ENCODE measurements at places on chromosomes 4 and X.

GRCh38 chr4:104352211-104352610 is 142.5 kb downstream of the CXXC4 start:
- DNase-seq: no peak

DNA sequence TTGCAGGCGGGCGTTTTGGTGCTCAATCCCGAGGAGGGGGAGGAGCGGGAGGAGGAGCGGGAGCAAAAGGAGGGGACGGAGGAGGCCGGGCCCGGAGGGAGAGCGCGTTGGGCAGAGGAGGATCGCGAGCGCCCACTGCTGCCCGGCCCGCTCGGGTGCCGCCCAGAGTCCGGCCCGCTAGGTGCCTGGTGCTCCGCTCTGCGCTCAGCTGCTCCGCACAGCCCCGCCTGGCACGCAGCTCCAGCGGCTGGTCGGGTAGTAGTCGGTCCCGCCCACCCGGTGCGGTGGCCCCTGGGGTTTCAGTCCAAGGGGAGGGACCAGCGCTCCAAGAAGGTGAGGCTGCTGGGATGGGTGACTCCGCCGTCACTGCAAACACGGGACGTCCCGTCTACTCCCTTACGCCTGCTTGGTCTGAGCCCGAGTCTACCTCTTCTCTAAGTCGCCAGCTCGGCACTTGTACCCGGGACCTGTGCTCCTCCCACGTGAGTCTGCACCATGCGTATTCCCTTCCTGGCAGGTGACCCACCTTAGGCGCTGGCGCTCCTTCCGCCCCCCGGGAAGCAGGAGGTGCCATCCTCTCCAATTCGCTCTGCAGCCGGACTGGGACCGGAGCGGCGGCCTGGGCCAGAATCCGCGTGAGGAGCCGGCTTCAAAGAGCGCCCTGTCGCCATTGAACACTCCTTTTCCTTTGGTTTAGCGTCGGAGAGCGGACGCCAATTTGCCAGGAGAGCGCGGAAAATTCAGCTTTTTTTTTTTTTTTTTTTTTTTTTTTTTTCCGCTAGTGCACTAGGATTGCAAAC is 405 bp upstream of the HS3ST1 start:
- DNase-seq: peak; percentile 80

- no peak for DNase-seq
Measured at GRCh38 chr4:184280137-184280536, 62.5 kb upstream of the ENPP6 start.

DNA sequence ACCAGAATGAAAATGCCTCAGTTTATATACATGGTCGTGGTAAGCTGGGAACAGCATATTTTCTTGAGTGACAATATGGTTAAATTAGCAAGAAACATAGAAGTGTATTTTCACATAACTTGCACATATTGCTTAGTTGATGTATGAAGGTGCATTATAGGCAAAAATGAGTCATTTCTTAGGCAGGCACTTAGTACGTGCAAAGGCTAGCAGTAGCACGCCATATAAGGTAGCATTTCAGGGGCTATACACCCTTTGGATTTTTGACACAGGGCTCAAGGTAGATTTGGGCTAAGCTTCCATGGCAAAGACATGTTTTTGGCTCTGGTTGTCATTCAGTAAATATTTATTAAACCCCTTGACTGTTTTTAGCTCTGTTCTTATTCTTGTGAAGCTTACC is 33.1 kb downstream of the PCDH7 start:
- DNase-seq: no peak

GRCh38 chr4:7529368-7530080 is 94.8 kb upstream of the PSAPL1 start:
- no peak for DNase-seq

- no peak for DNase-seq
Measured at GRCh38 chrX:39518476-39519029, 579.2 kb downstream of the BCOR start.

DNA sequence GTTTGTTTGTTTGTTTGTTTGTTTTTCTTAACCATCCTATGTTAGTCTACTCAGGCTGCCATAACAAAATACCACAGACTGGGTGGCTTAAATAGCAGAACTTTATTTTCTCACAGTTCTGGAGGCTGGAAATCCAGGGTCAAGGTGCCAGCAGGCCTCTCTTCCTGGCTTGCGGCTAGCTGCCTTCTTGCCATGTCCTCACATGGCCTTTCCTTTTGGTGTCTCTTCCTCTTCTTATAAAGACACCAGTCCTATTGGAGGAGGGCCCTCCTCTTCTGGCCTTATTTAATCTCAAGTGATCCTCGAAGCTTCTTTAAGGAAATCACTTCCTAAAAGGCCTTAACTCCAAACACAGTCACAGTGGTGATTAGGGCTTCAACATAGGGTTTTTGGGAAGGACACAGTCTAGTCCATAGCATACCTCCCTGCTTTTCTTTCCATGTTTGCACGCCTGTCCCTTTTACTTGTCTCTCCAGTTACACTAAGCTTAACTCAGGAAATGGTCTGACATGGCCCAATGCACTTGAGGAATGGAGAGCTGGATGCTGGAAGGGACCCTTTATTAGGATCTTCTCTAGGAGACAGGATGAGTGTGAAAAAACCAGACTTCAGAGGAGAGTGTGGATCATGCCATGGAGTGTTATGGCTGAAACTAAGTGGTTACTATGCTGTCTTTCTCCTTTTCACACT is 36.0 kb upstream of the MGST2 start:
- DNase-seq: no peak

GRCh38 chr4:113162089-113162488 is 112.6 kb downstream of the ANK2 start:
- no peak for DNase-seq

DNA sequence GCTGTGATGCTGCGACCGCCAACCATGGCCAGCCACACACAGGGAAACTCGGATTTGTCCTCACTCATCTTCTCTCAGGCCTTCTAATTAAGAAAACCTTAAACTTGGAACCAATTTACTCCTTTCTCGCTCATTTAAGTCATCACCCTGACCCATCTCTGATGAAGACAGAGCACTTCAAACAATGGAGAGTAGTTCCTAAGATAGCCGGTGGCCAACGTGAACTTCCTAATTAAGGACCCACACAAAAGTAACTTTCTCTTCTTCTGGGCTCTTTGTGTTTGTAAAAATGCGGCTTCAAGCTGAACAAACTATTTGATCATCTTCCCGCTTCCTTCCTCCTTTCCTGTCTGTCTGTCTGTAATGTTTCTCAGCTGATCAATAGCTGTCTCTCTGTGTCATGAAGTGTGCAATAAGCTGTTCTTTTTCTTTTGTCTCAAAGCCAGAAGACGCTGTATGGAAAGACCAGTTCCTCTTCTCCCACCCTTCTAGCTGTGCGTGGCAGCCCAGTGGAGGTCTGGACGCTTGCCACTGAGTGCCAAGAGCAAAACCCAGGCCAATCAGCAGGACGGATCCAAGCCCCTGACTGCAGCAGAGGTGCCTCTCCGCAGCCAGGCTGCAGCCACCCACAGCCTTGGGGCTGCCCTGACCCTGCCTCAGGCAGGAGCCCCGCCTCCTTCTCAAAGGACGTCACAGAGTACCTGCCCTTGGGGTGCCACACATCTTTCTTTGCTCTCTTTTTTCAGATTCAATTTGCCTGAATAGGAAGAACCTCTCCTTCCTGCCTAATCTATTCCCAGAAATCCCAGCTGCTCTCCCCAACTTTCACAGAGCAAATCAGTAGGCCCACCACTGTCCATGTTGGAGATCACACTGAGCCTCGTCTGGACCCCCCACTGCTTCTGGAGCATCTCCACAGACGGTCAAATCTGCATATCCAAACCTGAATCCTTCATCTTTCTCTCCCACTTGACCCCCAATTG is 59.3 kb downstream of the MAML3 start:
- no peak for DNase-seq

DNA sequence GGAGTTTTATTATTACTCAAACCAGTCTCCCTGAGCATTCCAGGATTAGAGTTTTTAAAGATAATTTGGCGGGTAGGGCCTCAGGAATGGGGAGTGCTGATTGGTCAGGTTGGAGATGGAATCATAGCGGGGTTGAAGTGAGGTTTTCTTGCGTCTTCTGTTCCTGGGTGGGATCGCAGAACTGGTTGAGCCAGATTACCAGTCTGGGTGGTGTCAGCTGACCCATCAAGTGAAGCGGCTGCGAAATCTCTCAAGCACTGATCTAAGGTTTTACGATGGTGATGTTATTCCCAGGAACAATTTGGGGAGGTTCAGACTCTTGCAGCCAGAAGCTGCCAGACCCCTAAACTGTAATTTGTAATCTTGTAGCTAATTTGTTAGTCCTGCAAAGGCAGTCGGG is 25.1 kb upstream of the SETD7 start:
- DNase-seq: no peak

- DNase-seq: no peak
Measured at GRCh38 chrX:7334253-7334935, 186.4 kb upstream of the PUDP start.

GRCh38 chrX:11210415-11210801 is 82.8 kb upstream of the AMELX start:
- no peak for DNase-seq

DNA sequence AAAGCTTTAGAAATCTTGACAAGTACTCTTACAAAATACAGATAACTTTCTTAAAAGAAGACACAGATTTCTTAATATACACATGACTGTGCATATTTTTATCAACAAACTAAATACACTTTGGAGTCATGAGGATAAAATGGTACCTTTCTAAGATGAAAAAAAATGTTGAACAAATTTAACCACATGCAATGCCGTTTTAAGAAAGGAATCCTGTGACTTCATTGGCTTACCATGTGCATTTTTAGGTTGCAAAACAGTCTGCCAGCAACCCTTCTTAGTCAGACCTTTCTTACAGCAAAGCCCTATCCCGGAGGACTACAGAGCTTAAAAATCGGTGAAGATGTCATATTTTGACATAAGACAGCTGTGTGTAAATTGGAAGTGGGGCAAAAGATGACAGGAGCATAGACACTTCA is 51.7 kb downstream of the GASK1B start:
- no peak for DNase-seq

DNA sequence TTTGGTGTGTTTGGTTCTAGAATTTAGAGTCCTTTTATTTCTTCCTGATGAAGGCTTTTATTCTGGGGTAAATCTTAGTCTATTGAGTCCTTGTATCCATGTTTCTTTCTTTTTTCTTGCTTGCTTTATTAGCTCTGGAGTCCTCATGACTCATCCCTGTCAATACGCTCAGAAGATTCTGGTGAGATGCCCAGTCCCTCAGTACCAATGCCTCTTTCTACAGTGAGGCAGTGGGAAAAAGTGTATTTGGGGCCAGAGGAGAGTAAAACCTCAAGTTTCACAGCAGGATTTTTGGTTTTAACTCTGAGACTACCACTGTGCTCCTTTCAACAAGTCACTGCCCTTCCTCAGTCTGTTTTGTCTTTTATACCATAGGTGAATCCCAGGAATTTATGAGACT is 368.0 kb downstream of the GBA3 start:
- DNase-seq: no peak

DNA sequence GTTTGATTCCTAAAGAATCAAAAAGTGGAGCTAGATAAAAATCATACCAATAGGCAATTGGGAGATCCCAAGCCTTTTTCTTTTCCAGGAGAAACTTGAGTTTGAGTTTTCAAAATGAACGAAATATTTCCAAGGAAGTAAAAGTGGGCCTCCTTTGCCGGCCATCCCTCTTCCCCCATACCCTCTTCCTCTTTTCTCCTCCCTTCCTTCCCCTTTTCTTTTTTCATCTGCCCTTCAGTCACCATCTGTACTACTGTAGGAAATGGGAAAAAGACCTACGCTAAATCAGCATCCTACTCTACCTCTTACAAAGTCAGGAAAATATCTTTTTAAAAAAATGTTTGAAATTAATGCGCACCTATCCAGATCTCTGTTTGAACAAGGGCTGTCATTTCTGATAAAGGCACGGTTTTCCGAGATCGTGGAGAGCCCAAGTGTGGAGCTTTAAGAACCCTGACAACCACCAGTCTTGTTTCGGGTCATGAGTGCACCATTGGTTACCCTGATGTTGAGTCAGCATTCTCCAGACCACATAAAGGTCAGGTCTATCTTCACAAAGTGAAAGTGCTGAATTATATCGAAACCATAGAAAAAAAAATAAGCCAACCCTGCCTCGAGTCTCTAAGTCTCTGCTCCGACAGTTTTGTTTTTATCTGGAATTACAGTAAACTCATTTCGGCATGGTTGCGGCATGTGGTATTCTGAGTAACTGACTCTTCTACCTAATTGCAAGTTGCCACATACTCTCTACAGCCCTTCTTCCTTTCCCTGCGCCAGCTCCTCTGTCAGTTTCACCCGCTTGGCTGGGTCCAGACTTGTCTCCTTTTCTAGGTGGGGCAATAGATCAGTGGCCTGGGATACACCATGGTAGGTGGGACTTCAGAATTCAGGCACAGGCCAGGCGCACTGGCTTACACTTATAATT is 140.2 kb upstream of the KLF3 start:
- no peak for DNase-seq

DNA sequence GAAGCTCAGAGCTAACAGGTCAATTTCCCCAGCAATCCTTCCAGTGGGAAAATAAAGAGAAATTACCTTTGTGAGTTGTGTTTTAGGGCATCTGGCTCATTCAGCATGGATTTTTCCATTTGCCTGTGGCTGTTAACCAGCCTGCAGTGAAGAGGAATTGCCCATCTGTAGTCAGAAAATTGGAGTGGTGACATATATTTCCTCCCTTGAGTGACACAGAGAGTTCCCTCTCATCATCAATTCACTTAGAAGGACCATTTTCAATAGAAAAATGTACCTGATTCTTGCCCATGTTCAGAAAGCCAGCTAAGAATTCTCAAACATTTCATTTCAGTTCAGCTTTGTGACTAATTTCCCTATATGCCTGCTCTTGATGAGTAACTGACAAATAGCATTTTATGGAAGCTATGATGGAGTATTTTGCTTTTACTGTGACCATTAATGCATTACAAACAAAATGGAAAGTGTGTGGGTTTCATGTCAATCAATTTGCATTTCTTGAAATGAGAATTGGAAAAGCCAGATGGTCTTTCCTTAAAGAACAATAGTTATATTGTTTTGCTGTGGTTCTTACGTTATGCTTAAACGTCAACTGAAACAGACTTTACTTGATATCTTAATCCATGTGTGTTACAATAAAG is 155.8 kb downstream of the NWD2 start:
- DNase-seq: no peak

GRCh38 chrX:45592101-45592500 is 391.4 kb upstream of the DIPK2B start:
- DNase-seq: no peak

DNA sequence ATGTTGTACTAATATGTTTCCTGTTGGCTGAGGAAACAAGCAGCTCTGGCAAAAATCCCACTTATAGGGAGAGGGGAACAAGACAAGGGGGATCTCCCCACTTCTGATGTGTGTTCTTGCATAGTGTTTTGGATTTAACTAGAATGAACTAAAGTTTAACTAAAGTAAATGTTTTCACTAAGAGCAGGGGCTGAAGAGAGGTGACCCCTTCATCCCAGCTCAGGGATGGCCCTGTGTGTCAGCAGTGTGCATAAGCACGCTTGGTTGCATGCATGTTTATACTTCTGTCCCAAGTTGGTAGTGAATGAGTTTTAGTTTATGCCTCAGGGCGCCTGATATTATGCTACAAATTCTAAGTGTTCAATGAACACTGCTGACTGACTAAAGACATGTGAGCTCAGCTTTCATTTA is 169.4 kb downstream of the MGST2 start:
- no peak for DNase-seq

DNA sequence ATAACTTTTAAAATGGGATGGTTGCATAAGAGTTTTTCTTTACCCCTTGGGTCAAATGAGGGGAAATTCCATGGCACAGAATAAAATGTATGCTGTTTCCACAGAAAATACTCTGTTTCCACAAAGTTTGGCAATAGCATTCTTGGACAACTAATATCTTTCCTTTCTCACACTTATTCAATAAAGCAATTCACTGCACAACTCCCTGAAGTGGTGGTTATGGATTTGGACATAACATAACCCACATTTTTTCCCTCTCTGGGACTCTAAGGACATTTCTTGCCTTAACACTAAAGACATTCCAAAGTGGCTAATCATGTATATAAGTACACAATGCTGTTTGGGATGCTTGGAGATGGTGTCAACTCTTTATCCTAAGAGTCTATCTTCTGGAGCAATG is 51.7 kb upstream of the GPM6B start:
- DNase-seq: no peak
